ENCODE measurements at places on chromosomes 2 and 18. TPM values are rescaled to one million over a fixed set of nuclear protein-coding genes. Genes with fewer than 3 reads are reported as not detected.

- DNase-seq = no peak
These were observed 44.6 kb downstream of the DPP4 start for GRCh38 chr2:162029287-162029901.

DNA sequence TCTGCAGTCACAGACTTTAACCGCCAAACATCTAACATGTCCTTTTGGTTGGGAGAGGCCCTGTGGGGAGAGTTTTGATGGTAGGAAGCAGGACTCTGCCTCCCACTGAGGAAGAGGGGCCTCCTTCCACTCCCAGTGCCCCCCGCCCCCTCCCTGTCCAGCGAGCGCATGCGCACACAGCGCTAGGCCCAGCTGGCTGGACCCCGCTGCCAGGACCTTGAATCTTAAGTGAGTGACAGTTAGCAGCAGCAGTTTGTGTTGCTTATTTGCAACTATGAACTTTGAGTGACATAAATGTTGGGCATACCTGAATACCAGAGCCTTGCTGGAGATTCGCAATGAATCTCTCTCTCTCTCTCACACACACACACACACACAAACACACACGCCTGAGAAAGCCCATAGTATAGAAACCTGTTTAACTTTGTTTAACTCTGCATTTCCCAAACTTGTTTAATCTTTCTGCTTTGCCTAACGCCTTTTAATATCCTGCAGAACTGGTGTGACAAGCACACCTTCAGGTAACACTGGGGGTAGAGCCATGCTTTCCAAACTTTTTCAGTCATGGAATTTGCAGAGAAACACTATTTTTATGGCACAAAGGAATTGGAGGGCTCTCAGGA lies 134.6 kb upstream of the SMAD2 start:
- no peak for DNase-seq

- DNase-seq = no peak
These were observed 462 bp upstream of the CIDEA start for GRCh38 chr18:12253663-12254135.

- no peak for DNase-seq
These were observed 856.1 kb upstream of the ID2 start for GRCh38 chr2:7825591-7826312.

DNA sequence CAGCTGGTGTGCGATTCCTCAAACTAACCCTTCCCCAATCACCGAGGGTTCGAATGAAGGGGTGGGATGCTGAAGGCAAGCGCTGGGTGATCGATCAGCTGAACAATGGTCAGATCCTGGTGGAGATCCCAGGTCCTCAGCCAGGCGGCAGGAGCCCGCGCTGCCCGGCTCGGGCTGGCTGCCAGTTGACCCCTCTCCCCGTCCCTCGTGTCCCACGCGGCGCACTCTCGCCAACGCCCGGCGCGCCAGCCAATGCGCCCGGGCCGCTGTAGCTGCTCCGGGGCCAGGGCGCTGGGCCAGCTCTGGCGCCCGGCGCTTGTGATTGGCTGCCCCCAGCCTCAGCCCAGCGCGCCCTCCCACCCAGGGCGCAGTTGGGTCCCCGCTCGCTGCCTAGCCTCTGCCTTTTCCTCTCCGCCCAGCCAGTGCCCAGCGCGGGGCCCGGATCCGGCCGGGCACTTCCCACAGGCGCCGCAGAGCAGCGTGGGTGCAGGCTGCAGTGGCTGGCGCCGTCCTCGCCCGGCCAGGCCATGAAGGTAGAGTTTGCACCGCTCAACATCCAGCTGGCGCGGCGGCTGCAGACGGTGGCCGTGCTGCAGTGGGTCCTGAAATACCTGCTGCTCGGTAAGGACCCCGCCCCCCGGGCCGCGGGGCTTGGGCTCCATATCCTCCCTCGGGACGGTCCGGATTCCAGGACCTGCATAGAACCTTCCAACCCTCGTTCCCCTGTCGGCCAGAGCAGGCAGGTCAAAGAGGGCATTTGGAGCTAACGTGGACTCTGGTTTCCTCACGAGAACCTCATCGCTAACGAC lies at the start of gene MOGAT1:
TSS of gene MOGAT1 (plus strand) at position 400 of the 809 bp plus-strand sequence. CDS start at position 528, 128 bp downstream.
- DNase-seq = peak; percentile 79

DNA sequence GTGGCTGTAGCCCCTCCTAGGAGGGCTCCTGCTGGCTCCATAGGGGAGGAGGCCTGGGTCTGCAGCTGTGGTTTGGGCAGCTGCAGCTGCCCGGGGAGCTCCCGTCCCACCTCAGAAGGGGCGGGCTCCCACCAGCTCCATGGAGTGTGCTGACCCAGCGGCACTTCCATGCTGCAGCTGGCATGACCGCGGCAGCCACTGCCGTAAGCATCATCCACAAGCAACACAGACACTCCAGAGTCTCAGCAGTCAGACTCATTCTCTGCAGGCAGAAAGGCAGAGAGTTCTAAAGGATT lies 660.1 kb upstream of the RAB6C start:
- DNase-seq = no peak

GRCh38 chr2:217270485-217271121 lies 410.7 kb upstream of the TNP1 start:
- no peak for DNase-seq

GRCh38 chr2:15666861-15667808 lies 75.5 kb downstream of the DDX1 start:
- DNase-seq = no peak

GRCh38 chr2:49225126-49225525 lies 70.8 kb upstream of the FSHR start:
- DNase-seq = no peak

DNA sequence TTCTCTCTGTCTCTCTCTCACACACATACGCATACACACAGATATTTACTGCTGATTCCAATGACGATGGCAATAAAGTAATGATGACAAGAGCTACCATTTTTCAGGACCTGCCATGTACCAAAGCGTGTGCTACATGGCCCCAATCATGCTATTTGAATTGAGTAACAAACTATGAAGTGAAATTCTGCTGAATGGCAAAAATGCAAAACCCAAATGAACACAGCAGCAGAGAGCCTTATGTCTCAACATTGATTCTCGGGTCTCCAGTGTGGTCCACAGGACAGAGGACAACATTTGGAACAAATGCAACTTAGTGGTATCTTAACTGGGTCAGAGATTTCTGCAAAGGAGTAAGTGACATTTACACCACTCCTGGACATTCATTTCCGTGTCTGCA lies 117.4 kb downstream of the PIEZO2 start:
- no peak for DNase-seq

DNA sequence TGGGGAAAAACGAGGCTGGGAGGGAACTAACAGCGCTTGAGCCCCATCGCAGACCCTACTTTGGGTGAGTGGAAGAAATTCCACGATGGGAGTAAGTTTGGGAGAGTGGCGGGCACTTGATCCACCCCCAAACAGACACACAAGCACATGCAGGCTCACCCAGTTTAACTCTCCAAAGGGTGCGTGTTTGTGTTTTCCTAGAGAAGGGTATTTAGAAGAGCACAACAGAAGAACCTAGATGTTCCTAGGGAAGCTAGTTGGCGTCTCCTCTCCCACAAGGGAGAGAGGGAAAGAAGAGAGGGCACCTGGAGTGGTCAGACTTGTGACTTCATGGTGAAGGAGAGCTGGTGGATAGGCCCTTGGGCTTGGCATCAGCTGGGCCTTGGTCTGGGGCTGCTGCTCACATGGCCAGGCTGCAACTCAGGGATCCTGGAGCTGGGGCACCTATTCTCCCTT lies 3.2 kb downstream of the GATA6 start:
- peak; percentile 65 for DNase-seq

- no peak for DNase-seq
These were observed 126.4 kb downstream of the TXNL1 start for GRCh38 chr18:56511996-56512395.

DNA sequence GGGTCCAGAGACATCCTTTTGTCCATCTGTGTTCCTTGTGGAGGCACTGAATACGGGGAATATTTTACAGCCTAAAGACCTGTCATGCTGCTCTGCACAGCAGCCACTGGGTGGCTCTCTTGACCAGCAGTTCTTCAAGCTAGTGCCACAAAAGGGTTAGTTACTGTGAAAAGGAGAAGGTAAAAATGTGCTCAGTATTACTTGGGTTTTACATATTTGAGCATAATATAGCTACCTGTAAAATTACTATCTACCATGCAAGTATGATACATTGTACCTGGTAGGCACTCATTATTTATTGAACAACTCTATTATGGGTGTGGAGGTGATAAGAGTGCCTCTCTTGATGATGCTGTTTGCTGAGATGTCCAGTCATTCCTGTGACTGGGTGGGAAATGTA lies 23.6 kb downstream of the FZD5 start:
- peak; percentile 33 for DNase-seq

- no peak for DNase-seq
These were observed 188.0 kb upstream of the DCC start for GRCh38 chr18:52152036-52152435.

GRCh38 chr18:56374007-56374655 lies 264.3 kb downstream of the TXNL1 start:
- DNase-seq = no peak

- no peak for DNase-seq
These were observed 254.8 kb downstream of the CDH2 start for GRCh38 chr18:27921904-27922751.

DNA sequence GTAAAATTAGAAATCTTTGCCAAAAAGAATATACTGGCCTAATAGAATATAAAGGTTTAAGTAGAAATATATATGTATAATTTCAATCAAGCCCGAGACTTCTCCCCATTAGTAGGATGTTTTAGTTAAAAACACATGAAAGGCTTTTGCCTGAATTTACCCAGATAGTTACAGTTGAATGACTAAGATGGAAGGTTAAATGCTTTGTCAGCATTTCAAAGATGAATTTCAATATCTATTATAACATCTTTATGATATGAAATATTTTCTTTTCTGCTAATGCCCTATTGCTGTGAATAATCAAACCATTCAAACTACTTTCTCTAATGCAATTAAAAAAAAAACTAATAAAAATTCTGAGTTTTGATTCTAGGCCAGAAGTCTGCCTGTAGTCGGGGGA lies 18.0 kb upstream of the ABCA12 start:
- no peak for DNase-seq

DNA sequence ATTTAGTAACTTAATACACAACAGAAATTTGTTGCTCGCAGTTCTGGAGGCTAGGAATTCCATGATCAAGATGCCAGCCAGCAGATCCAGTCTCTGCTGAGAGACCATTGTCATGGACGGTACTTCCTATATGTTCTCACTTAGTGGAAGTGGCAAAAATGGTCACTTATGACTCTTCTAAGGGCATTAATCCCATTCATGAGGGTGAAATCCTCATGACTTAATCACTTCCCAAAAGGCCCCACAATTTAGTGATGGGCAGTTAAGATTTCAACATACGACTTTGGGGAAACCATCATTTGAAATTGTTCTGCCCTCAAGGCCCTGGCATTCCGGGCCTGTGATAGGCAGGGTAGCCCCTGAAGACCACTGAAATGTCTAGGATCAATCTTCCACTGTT lies 23.0 kb downstream of the BZW1 start:
- no peak for DNase-seq

DNA sequence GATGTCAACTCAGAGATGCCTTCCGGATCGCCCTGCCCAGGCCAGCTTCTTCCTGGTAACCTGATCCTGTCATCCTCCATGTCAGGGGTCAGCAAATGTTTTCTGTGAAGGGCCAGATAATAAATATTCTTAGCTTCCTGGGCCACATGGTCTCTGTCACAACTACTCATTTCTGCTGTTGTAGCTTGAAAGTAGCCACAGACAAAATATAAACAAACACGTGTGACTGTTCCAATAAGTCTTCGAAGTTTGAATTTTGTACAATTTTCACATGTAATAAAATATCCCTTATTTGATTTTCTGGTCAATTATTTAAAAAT lies 35.8 kb downstream of the ANXA4 start:
- DNase-seq = no peak

DNA sequence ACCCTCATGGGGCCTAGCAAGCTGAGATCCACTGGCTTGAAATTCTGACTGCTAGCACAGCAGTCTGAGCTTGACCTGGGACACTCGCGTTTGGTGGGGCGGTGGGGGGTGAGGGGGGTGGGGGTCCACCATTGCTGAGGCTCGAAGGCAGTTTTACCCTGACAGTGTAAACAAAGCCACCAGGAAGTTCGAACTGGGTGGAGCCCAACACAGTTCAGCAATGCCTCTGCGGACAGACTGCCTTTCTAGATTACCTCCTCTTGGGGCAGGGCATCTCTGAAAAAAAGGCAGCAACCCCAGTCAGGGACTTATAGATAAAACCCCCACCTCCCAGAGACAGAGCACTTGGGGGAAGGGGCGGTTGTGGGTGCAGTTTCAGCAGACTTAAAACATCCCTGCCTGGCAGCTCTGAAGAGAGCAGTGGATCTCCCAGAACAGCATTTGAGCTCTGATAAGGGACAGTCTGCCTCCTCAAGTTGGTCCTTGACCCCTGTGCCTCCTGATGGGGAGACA lies 149.7 kb upstream of the TANK start:
- no peak for DNase-seq

DNA sequence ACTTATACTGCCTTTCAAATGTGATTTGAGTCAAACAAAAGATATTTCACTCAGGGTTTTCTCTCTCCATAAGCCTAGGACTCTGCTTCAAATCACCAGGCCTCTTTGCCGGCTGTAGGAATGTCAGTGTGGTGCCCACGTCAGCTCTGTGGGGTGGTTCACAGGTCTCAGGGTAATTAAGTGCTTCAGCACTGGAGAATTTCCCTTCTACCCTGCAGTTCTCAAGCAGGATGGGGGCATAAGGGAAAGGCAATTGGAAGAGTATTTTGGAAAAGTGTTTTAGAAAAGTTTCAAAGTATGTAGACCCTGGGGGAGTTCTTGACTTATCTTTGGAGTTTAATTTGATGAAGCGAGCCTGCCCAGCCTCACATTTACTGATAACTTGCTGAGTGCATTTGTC lies 9.6 kb downstream of the CNGA3 start:
- no peak for DNase-seq

DNA sequence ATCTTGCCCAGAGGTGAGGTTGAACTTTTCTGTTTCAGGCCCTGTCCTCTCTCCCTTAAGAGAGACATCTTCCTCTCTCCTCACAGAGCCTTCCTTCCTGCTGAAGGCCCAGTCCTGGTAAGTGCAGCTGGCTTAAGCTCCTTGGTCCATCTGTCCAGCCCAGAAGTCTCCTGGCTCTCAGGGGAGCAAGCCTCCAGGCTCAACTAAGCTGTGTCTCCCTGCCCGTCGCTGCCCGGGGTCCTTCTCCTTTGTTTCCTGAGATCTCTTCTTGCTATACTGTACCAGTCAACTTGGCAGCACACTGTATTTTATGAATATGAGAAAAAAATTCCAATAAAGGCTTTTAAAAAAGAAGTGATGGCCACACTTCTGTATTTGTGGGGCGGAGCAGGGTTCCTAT lies 77.4 kb downstream of the KCNF1 start:
- no peak for DNase-seq

GRCh38 chr2:230706053-230706521 lies 6.6 kb upstream of the CAB39 start:
- DNase-seq = no peak

The SERPINB10 gene
- not detected for total RNA-seq

The WIPF1 gene
- total RNA-seq = 30.0 TPM

The FN1 gene
- 342 TPM for total RNA-seq

The KRTCAP3 gene
- total RNA-seq = 0.59 TPM

The CCL20 gene
- total RNA-seq = not detected

The IL1A gene
- total RNA-seq = not detected

The SERPINB8 gene
- 9.6 TPM for total RNA-seq

All from right cardiac atrium (tissue), 5 donors.